ENCODE measurements at places on chromosomes 12 and 14. TPM values are rescaled to one million over a fixed set of nuclear protein-coding genes. Genes with fewer than 3 reads are reported as not detected.

DNA sequence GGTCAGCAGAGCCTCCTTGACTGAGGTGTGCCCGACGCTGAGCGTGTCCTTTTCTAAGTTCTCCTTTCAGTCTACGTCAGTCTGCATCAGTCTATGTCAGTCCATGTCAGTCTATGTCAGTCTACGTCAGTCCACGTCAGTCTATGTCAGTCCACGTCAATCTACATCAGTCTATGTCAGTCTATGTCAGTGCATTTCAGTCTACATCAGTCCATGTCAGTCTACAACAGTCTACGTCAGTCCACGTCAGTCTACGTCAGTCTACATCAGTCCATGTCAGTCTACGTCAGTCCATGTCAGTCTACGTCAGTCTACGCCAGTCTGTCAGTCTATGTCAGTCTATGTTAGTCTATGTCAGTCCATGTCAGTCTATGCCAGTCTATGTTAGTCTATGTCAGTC is 15.9 kb downstream of the EIF5 start:
- no peak for DNase-seq

GRCh38 chr14:95663226-95663797 is 22.9 kb upstream of the TCL1B start:
- no peak for DNase-seq

DNA sequence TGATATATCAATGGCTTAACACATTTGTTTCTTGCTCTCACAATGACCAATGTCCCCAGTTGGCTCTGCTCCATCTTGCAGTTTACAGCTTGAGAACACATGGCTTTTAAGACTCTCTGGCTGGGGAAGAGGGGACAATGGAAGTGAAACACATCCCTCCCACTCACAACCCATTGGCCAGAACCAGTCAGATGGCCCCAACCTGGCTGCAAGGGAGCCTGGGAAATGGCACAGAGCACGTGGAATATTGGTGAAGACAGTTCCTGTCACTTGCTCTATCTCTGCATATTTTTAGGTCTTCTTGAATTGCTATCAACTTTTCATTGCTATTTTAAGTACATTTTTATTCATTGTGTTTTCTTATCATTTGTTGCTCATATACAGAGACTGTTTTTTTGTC is 345.4 kb downstream of the MED13L start:
- no peak for DNase-seq

DNA sequence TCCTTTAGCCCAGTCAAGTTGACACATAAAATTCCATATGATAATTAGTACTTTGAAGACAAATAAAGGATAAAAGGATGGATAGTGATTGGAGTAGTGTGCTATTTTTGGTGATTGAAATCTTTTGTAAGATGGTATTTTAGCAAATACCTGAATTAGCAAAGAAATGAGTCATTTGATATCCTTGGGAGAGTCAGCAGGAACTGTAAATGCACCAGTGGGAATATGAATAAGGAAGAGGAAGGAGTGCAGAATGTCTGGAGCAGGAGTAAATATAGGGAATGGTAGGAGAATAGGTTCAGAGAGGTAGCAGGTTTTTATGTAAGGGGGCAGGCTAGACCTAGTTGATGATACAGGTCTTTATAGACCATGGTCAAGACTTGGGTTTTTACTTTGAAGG is 75.0 kb downstream of the TRMT5 start:
- DNase-seq = no peak

BMP4 gene
- 0.42 TPM for total RNA-seq
